ENCODE measurements at places on chromosomes 6 and 20.

GRCh38 chr6:154352898-154353585 is 3.6 kb downstream of the IPCEF1 start:
- no peak for ATAC-seq

DNA sequence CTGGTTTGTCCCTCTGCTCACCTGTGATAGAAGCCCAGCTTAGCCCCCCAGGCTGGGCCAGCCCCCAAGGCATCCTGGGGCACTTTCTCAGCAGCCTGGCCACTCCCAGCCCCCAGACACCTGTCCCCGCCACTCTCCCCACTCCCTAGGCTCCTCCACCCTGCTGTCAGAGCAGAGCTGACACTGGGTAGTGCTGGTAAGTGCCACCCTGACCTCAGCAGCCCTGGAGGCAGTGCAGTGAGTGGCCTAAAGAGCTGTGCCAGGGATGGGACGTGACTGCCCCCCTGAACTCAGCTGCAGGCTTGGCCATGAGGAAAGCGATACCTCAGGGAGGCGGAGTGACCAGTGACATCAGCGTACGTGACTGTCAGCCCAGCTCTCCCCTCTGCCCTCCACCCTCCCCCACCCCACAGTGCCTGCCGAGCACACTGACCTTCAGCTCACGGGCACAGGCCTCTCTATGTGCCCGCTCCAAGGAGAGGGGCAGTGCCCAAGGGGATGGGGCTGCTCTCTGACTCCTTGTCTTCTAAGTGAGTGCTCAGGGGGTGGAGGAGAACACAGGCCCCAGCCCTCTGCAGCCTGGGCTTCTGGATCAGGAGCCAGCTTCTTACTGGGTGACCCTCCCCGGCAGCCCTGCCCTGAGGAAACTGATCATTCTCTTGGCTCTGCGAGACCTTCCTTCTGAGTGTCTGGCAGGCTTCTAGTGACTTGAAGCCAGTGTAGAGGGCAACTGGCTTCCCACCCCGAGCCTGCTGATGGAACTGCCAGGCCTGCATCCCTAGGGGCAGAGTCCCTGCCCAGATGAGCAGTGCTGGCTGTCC is 172.7 kb downstream of the MRPL14 start:
- ATAC-seq = no peak

- ATAC-seq = peak; percentile 41
Measured at GRCh38 chr20:64212755-64213154, 42.8 kb upstream of the PCMTD2 start.

- ATAC-seq = no peak
Measured at GRCh38 chr20:41125530-41126457, 11.5 kb upstream of the PLCG1 start.

GRCh38 chr20:5463007-5463686 is 146.4 kb upstream of the PROKR2 start:
- no peak for ATAC-seq

- peak; percentile 47 for ATAC-seq
Measured at GRCh38 chr20:48538058-48538825, 289.6 kb downstream of the PREX1 start.

DNA sequence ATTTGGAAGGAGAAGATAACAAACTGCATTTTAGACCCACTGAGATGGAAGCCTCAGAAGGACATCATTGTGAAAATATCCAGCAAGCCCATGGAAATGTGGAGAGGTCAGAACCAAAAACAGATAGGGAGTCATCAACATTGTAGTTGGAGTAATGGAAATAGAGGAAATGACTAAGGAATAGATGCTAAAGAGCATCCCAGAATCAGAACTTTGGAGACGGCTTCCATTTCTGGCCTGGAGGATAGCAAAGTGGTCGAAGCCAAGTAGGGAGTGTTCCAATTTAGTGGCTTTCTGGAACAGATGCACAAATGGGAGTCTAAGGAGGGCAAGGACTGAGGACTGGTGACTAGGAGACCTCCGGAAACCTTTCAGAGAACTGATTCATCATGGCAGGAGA is 3.6 kb downstream of the BEND6 start:
- no peak for ATAC-seq

DNA sequence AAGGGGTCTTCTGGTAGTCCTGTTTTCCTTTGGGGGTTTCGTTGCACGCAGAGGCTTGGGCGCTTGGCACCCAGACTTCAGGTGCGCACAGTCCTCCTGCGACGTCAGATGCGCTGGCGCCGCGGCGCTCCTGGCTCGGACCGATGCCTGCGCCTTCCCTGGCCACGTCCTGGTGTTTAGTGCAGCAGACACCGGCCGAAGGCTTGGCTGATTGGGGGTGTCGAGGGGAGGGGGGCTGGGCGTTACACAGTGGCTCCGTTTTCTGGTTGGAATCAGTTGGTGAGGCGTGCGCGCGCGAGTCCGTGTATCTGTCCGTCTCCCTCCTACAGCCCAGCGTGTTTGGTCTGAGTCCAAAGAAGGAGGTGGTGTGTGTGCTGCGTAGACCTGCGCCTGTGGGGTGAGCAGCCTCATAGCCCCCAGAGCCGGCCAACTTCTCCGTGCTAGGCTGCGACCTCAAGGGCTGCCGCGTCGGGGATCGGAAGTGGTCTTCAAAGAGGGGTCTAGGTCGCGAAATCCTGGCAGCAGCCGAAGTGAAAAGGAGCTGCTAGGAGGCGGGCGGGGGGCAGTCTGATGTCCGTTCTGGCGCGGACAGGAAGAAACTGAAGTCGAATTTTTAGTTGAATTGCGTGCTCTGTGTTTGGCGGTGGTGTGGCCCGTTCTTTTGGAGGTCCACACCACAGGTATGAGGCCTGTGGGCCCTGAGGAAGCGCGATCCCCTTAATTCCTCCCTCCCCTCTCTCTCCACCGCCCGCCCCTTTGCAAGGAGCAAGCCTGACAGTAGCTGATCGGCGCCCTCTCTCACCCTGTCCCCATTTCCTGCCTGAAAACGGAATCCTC is 1.5 kb downstream of the SYNDIG1 start:
- peak; percentile 23 for ATAC-seq

- ATAC-seq = peak; percentile 95
Measured at GRCh38 chr20:34215711-34216381, 25.4 kb upstream of the ASIP start.

DNA sequence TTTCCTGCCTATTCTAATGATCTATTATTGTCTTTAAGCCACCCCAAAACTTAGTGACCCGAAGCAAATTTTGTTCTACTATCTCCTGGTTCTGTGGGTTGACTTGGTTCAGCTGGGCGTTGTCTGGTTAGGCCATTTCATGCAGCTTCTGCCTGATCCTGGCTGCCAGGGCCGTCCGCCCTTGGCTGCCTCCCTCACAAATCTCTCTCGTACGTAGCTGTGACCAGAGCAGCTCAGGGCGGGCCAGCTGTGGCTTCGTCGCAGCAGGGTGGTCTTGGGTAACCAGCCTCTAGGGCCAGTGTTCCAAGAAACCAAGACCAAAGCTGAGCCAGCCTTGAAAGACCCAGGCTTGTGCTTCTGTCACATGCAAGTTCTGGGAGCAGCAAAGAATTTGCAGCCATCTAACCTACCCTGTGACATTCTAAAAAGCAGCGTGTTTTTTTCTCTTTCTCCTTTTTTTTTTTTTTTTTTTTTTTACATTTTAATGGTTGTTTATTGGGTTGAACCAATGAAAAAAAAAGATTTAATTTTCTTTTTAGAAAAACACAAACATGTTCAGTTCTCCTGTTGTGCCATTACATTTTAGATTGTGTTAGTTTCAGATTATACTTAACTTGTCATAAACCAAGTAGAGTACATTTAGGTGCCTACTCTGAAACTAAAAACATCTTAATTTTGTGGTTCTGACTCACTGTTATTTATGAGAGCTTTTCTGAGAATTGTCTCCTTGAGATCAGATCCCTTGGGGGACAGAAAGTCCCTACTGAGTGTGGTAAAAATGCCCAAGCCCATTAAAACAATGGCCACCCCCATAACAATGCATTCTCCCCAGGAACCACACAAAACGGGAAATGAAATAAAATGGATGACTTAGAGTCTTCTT is 83.9 kb downstream of the ZDHHC14 start:
- no peak for ATAC-seq

- peak; percentile 73 for ATAC-seq
Measured at GRCh38 chr6:43873806-43874714, 104.0 kb downstream of the VEGFA start.

GRCh38 chr20:5184684-5185083 is 57.9 kb downstream of the CDS2 start:
- no peak for ATAC-seq

DNA sequence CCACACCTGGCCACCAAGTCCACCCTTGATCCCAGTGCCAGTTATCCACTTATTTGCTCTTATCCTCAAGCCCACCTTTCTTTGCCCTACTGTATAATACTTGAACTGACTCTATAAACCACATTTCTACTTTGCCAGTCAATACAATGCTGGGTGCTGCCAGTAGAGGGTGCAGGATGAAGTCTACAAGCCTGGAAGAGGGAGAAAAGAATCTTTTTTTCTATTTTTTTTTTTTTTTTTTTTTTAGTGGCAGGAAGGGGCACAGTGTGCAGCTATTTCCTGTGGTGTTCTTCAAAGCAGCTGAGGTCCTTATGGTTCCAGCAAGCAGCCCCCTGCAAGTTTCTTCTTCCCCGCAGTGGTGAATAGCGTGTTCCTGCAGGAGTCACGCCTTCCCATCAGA is 22.2 kb upstream of the GABRR1 start:
- no peak for ATAC-seq

DNA sequence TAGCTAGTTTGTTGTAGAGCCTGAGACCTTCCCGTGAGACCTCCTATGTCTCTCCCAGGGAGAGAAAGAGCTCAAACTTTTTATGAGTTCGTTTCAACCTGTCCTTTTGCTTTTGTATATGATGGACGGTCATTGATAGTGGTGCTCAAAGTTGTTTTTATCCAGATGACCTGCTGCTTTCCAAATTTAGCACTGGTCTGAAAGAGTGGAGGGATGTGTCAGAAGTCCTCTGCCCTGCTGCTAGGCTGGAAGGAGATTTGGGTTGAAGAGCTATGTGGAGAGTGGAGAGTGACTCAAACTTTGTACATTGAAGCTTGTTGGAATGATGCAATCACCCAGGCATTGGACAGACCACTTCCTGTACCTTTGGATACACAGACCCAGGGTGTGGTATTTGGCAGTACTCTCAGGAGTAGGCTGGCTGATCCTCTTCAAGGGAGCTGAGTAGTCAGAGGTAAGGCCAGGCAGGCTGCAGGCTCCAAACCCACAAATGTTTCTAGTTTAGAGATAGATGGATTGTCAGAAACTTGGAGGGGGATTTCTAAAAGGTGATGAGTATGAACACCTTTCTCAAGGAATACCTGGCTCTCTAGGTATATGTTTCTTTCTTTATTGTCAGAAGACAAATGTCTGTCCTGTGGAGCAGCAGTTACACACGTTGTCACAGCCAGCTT is 49.4 kb upstream of the RREB1 start:
- peak; percentile 98 for ATAC-seq

DNA sequence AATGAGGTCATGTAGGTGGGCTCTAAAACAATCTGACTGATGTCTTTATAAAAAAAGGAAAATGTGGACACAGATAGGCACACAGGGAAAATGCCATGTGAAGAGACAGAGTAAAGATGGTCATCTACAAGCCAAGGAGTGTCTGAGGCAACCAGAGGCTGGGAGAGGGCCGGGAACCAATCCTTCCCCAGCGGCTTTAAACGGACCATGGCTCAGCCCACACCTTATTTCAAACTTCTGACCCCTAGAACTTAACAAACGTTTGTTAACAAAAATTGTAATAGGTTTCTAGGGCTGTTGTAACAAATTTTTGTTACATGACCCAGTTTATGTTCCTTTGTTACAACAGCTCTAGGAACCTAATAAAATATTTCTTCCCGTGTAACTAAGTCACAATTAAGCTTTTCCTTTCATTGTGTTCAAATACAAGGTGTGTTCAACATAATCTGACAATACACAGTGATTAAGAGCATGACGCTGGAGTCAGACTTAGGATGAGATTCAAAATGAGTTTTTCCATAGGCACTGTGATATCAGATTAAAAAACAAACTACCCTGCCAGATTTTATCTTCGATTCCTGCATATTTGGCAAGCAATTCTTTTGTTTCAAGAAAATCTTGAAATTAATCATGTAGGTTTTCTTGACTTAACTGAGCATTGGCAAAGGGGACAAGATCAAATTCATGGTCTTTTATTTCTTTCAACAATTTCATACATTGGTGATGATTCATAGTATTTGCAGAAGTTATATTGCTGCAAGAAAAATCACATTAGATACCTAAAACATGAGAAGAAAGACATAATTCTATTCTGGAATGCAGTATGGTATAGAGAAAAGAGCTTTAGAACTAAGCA is 169.5 kb upstream of the RIPOR2 start:
- ATAC-seq = no peak

- ATAC-seq = no peak
Measured at GRCh38 chr6:22636452-22636851, 67.1 kb downstream of the HDGFL1 start.

- ATAC-seq = peak; percentile 93
Measured at GRCh38 chr6:46815130-46815529, 21.9 kb downstream of the MEP1A start.

DNA sequence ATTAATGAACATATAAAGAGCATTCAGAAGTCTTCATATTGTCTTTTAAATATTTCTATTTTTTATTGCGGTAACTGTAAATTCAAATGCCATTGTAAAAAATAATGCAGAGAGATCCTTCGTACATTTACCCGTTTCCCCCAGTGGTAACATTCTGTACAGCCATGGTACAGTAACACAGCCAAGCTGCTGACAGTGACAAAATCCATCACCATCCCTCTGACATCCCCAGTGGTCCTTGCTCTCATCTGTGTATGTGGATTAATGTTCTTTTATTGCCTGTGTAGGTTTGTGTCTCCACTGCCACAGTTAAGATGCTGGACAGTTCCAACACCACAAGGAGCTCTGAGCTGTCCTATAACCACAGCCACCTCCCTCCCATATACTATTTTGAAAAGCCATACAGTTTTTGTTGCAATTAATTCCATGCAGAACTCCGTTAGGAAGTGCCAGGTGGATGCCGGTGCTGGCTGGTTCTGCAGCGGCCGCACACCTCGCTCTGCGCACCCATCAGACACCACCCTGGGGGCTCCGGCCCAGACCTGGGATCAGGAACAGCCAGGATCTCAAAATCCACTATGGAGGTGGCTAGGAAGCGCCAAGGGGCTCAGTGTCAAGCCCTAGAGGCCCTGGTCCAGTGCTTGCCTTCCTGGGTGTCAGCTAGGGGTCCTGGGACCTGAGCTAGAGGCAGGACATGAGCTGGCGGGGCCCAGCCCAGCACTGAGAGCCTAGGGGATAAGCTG is 93.1 kb upstream of the PMEPA1 start:
- no peak for ATAC-seq

DNA sequence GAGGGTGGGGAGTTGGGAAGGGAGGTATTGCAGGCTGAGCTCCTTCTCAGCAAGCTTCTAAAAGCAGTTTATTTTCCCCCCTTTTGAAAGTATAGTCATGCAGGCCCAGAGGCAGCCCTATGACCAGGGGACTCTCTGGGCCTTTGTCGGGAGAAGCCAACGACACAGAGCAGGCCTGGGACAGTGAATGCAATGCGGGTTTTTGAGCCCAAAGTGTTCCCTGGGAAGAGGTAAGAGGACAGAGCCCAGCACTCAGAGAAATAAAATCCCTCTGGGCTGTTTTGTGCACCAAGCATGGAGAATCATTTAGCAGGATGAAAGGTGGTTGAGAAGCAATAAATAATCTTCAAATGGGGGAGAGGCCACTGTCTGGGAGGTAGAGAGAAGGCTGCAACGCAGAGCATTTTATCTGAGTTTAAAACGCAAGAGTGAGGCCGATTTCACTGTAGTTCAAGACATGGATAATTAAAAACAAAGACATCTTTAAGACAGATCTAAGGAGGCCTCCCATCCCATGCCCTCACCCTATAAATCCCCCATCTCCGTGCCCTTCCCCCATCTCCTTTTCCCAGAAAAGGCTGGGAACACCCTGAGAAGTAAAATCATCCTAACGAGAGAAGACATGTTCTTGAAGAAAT is 237.5 kb downstream of the CDC5L start:
- peak; percentile 65 for ATAC-seq
